CD4-positive, alpha-beta T cell treated with Interleukin-17A for 4 hours (primary cell): ENCODE measurements at places on chromosomes 16 and 17.

DNA sequence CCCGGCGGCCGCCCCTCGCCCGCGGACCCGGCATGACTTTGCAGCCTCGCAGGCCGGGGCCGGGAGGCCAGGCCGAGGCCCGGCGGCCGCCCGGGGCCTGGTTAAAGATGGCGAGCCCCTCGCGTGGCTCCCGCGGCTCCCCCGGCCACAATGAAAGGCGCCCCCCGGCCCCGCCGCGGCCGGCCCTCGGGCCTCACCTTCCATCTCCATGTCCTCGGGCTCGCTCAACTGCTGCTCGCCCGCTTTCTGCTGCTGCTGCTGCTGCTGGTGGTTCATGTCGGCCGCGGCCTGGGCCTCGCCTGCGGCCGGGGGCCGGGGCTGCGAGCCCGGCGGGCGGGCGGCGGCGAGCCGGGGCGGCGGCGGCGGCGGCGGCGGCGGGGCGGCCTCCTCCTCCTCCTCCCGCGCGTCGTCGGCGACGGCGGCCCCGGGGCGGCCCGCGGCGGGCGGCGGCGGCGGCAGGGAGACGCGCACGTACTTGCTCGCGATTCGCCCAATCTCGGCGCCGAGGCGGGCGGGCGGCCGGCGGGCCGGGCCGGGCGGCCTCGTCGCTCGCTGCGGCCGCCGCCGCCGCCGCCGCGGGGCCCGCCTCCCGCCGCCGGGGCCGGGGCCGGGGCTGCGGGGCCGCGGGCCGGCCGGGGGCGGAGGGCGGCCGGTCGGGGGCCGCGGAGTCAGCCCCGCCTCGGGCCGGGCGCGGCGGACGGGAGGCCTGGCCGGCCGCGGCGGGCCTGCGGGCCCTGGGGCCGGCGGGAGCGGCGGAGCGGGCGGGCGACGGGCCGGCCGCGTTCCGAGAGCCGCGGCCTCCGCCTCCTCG is 491 bp downstream of the USP7 start:
- peak; percentile 38 for DNase-seq

- DNase-seq, result peak; percentile 68
Measured at GRCh38 chr16:89031715-89032659, 55.0 kb upstream of the CBFA2T3 start.

DNA sequence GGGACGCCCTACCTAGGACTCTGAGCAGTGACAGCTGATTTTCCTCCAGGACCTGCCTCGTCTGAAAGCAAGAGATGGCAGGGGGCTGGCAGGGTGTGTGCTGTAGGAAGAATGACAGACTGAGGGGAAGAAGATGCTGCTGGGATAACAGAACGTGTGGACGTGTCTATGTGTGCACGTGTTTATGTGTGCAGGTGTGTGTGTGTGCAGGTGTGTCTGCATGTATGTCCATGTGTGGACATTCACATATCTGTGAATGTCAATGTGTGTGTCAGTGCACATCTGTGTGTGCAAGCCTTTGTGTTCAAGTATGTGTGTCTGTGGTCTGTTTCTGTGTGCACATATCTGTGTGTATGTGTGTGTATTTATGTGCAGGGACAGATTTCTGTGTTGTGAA is 132.5 kb downstream of the SDK2 start:
- no peak for DNase-seq

GRCh38 chr17:56699186-56699894 is 105.8 kb downstream of the NOG start:
- DNase-seq, result no peak

DNA sequence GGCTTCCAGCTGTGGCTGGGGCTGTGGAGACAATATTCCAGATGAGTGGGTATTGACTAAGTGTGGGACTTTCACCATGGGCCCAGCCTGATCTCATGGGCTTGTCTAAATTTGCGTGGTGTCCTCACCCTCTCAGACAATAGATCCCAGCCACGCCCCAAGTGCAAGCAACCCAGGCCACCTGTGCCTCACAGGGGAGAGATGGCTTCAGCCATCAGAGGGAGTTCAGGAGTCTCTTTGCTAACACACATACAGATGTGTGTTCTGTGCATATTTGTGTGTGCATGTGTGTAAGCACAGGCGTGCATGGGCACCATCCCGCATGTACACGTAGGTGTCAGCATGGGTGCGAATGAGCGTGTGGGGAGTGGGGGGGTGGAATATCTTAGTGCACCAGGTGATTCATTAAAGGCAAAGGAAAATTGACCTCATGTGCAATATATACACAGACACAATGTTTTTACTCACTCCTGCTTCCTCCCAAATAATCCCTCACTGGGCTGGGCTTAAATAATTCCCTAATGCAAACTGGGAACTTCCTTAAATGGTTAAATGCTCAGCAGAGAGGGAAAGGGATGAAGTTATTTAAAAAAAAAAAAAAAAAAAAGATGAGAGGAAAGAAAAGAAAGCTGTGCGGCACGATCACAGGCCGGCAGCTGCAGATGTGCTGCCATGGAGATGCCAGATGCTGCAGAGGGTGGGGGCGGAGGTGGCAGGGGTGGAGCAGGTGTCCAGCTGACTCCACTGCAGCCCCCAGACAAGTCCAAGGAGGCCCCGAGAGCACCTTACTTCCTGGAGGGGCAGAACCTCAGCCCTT is 24.0 kb upstream of the CDC42EP4 start:
- no peak for DNase-seq

DNA sequence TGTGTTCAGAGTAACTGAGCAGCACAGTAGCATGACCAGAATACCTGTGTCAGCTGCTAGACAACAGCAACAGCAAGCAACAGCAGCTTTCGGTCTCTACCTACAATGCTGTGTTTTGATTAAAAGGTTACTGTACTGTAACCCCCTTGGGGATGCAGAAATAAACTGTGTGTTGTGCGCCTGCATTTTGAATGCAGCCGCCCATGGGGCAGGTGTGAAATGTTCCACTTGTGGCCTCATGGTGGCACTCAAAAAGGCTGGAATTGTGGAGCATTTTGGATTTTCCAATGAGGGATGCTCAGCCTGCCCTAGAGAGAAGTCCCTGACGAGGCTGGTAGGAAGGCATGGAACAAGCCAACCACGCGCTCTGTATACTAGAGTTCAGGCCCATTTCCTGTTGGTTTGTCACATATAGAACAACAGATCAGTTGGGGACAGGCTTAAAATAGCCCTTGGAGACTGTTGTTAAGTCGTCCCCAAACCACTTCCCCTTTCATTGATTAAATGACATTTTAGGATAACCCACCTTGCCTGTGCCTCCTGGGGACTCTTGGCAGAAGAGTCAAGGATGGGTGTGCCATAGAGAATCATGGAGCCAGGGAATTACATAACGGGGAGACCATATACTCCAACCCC is 27.1 kb downstream of the SCPEP1 start:
- DNase-seq, result no peak

- no peak for DNase-seq
Measured at GRCh38 chr17:67574658-67575293, 143.0 kb upstream of the NOL11 start.

- DNase-seq, result no peak
Measured at GRCh38 chr17:30210366-30210765, 25.1 kb downstream of the SLC6A4 start.

- no peak for DNase-seq
Measured at GRCh38 chr17:44952946-44953475, 5.4 kb upstream of the KIF18B start.

GRCh38 chr17:28317099-28317965 is 1.7 kb upstream of the TMEM97 start:
- DNase-seq, result no peak

DNA sequence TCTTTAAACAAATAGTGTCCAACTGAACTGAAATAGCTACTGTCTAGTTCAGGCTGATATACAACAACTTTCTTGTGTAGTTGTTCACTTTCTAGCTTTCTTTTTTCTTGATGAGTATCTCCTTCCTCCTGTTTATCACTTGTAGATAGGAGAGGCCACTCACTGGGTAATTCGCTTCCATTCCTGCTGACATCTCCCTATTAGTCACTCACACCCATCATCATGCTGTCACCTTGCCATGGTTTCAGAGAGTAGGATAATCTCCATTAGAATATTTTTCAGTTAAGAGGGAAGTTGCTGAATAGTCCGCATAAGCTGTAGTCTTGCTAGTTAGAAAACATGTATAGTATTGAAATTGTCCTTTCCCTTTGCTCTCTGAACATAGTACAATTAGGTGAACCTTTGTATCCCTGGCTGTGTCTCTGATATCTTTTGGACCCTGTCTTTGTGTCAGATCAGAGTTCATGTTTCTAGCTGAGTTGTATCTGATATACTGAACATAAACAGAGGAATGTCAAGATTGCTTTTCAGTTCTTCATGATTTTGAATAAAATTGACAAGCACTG is 64.4 kb upstream of the RASL10B start:
- DNase-seq, result no peak

- no peak for DNase-seq
Measured at GRCh38 chr17:50848711-50849110, 13.3 kb downstream of the WFIKKN2 start.

GRCh38 chr16:23712976-23713375 is at the start of gene ERN2:
TSS of gene ERN2 (minus strand) at chr16:23713222. CDS start at chr16:23713187, 35 bp downstream.
- no peak for DNase-seq

DNA sequence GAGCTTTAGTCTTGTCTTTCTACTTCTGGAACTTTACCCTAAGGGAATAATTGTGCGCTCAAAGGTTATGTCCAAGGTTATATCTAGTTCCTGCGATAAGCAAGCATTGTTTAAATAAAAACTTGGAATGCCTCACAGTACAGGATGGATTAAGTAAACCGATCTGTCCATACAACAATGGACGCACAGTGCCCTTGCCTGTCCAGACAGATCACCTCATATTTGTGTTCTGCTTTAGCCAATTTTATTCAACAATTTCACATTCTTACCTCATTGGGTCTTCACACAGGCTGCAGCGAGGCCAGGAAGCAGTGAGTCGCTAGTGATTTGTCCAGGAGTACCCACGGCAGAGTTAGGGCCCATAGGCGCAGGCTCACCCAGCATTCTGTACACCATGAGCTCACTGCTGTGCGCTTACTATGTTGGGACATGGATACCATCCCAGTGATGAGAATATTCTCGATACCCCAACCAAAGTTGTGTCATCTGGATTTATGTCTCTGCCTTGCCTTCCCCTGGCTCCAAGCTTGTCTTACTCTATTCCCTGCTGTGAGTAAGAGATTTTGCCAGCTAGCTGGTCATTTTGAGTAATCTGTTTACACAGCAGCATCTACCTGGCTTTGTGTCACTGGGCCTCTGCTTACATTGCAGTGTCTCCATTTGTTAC is 39.8 kb downstream of the USP43 start:
- DNase-seq, result no peak

- no peak for DNase-seq
Measured at GRCh38 chr17:65564793-65565192, 3.3 kb upstream of the AXIN2 start.

- DNase-seq, result no peak
Measured at GRCh38 chr17:39738983-39739884, 1.5 kb downstream of the GRB7 start.

DNA sequence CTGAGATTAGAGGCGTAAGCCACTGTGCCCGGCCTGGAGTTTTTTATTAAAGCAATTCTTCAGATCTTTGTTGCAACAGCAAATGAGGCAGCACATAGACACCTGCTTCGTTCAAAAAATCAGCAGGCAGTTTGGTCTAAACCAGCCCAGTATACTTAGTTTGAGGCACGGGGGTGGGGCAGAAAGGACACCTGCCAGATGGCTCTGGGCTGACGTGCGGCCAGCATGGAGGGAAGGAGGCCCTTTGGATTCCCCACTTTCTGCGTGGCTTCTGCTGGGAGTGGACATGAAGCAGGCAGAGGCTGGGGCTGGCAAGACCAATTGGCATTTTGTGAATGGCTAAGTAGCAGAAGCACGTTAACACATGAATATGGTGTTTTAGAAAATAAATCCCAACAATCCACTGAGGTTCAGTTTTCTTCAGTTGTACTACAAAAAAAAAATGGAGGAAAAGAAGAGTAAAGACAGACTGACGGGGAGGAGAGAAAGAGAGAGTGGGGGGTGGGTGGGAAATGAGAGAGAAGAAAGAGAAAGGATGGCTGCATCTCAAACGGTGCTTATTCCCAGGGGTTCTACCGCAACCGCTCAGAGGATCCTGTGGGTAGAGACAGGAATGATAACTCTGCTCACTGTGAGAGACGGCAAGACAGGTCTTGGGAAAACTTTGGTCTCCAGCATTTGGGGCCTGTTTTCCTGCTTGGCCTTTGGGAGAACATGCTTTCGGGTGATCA is 16.3 kb downstream of the C16orf46 start:
- no peak for DNase-seq

DNA sequence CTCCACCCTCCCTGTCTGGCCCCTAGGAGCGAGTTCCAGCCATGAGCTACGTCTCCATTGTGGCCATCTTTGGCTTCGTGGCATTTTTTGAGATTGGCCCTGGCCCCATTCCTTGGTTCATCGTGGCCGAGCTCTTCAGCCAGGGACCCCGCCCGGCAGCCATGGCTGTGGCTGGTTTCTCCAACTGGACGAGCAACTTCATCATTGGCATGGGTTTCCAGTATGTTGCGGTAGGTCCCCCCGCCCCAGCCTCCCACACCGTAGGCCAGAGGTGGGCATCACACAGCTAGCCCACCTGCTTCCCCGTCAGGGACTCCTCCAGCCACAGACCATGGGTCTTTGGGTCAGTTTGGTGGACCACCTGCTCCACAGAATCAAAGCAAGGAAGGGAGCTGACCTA is 4.2 kb downstream of the SLC2A4 start:
- DNase-seq, result no peak

DNA sequence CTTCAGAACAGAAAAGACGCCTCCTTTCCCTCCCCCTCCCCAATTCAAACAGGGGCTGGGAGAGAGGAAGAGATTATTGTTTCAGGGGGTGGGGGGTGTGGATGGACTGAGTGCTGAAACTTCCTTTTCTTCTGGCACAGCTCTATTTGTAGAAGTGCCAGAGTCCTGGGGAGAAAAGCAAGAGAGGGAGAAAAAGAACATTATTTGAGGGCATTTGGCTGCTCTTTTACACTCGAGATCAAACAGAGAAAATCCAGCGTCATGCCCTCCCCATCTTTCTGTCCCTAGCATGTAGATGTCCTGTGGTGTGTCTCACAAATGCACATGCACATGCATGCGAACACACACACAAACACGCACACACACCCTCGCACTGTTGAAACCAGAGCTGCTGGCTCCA is 13.0 kb downstream of the ARL4D start:
- DNase-seq, result no peak

DNA sequence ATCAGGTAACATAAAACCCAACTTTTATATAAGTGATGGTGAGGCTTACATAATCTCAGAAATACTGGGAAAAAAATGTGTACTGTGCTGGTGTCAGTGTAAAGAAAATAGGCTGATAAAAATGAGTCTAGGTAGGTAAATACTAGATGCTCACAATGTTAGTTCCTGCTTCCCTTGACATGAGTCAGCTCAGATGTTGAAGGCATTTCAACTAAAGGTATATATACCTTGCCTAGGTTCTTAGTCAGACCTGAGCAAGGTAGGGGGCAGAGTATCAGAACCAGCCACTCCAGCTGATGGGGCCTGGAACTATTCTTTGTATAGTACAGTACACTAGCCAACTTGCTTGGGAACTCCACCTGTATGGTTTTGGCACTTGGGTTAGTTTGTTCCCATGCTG is 51.0 kb upstream of the CA10 start:
- DNase-seq, result no peak
